ENCODE measurements at places on chromosomes 4 and X.
A peak's percentile ranks its signal among the peaks of the same experiment; 100 is the strongest.

DNA sequence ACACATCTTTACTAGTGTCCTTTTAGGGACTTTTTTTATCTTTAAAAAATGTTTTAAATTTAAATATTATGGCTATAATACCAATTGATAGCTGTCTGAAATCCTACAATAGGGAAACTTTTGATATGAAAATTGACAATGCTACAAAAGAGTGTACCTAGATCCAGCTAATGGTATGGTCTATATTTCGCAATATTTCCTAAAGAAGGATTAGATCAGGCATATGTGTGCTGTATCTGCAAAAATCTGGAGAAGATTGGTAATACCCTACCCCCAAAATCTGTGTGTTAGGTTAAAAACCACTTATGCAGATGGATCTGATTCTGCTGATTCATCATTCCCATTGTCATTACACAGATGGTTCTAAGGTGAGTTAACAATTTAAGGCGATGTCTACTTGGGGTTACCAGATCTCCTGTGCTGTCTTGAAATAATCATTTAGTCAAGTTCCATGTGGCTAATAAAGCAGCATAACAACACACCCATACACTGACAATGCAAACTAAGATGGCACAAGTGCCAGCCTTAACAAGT lies 137.1 kb downstream of the GASK1B start:
- no peak for DNase-seq

DNA sequence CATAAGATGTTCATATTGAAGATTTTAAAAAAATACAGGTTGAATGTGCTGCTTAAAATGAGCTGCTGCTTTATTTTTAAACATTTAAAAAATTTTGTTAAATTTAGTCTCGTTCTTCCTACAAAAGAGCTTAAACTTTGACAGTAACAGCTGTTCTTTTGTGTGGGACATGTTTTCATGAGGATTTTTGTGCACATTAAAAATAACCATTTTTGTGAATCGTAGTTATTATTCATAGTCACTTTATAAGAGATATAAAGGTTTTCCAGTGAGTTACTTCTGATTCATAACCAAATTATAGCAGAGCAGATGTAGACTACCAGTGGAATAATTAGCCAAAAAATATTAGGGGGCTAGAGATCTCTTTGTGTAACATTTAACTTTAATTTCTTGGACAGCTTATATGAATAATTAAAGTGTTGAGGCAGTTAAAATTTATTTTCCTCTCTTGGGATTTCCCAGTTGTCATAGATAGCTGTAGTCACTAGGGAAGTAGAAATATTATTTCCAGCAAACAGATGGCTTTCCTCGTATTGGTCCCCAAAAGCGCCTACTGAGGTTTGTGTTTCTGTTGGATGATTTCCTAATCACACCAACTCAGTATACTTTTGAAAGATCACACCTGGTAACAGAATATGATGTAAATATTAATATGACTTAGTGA lies 24.2 kb downstream of the RBPJ start:
- DNase-seq, result no peak

DNA sequence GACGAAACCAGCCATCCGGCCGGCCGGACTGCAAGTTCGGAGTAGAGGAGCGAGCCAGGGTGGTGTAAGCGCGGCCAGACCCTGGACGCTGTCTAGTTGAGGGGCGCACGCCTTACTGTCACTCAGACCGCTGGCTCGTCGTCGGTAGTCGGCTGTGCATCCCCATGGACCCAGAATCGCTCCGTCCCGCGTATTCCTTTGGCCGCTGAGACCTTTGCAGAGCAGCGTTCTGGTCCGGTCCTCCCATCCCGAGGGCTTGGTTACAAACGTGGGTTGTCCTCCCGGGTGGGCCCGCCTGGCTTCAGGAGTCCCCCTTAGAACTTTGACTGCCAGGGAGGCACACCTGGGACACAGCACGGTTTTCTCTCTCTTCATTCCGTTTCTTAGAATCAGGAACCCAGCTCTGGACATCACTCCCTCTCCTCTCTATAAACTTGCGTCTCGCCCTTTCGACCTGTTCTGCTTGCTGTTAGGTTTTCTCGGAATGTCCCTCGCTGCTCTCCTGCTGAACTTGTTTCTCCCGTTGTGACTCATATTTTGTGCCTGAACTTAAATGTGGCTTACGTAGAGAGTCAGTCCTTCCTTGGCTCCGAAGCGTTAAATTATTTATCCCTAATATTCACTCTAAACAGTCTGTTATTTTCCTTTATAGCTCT lies 672 bp downstream of the PGM2 start:
- DNase-seq, result no peak

- DNase-seq, result no peak
Measured at GRCh38 chr4:10063544-10064300, 42.4 kb upstream of the SLC2A9 start.

DNA sequence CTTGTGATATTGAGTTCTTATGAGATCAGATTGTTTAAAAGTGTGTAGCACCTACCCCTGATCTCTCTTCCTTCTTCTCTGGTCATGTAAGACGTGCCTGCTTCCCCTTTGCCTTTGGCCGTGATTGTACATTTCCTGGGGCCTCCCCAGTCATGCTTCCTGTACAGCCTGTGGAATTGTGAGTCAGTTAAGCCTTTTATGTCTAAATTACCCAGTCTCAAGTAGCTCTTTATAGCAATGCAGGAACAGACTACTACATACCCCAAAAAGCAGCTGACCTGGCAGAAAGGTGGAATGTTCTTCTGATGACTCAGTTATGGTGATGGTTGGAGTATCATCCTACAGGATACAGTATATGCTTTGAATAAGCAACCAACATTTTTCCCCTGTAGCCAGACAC lies 11.4 kb upstream of the MCUB start:
- no peak for DNase-seq

DNA sequence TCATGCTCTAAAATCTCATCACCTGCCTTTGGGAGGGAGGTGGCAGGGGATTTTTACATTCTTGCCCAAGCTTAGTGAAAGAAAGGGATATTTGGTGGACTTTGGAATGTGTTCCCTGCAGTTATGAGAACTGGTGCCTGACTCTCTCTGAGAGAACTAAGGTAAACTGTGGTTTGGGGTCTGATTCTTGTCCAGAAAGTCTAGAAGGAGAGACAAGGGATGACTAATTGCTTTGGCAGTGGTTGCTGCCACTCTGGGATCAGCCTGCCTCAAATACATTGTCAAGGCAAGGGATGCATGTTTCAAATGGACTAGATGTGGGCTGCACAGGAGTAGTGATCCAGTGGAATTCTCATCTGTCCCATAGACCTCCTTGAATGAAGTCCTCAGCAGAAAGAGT lies 115.2 kb downstream of the DDIT4L start:
- no peak for DNase-seq

DNA sequence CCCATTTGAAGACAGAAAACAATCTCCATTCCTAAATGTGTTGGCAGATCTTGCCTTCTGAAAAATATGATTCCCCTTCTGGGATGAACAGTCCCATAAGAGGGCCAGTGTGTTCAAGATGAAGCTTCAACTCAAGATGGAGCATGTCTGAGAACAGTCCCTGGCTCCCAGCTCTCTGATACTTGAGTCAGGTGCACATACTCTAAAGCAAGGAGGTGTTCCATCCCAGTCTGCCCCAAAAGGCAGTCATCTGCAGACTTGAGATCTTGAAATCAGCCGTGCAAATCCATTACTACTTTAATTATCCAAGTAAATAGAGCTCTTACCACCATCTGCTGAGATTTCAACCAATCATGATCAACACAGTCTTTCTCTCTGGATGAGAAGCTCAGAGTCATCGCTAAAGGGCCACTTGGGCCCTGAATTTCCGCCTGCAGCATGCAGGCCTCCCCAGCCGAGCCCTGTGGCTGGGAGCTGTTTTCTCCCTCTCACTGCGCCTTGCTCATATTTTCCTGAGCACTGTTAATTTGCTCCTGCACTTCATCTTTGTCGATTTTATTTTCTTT lies 22.2 kb downstream of the CCDC149 start:
- DNase-seq, result no peak

DNA sequence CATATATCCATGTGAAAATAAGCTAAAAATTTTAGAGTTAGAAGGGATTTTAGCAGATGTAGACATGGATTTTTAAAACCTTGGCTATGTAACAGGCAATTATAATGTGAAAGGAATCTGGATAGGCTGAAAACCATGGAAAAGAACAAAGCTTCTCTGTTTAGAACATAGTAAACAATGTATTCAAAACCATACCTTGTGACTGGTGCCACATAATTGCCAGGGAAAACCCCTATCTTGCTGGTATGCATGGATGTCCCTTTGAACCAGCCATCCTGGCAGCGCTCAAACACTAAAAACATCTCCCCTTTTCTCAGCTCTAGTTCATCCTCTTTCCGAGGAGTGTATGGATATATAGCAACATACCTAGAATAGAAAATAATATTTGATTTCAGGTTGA lies 110.6 kb upstream of the CBR4 start:
- DNase-seq, result no peak

DNA sequence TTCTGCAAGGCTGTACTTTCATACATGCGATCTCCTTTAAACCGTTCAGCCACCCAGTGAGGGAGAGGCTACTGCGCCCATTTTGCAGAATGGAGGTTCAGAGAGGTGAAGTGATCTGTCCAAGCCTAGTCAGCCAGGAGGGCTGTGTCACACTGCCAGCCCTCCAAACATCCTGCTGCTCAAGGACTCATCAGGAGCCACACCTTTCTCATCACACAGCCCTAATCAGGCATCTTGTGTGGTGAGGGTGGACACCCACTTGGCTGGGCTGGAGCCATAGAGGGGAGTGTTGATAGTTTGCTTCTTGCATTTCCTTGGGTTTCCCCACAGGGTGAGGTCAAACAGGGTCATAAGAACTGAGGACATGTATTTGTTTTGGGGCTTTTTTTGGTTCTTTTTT lies 5.4 kb upstream of the CXCR3 start:
- peak; percentile 59 for DNase-seq

DNA sequence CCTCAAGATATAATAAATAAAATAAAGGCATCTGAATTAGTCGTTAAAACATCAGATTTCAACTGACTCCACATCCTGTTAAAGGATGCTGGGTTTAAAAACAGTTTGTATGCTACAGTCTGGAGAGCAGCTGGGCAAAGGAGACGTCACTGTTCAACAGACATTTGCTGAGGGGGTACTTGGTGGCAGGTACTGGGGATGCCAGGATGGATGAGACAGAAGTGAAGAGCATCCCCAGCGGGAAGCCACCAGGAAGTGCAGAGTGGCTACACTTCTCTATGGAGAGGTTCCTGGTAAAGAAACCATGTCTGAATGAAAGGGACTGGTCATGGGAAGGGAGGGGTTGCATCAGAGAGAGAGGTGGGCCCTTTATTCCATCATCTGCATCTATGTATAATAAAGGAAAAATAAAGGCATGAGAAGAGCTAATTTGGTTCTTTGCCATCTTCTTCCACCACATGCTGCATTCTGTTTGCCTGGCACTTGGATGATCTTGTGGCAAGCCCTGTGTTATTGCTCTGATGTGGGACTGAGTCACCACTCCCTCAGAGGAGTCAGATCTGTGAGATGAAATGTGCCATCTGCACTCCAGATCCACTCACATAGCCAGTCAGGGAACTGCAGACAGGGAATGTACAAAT lies 145.0 kb downstream of the SOWAHB start:
- DNase-seq, result no peak

DNA sequence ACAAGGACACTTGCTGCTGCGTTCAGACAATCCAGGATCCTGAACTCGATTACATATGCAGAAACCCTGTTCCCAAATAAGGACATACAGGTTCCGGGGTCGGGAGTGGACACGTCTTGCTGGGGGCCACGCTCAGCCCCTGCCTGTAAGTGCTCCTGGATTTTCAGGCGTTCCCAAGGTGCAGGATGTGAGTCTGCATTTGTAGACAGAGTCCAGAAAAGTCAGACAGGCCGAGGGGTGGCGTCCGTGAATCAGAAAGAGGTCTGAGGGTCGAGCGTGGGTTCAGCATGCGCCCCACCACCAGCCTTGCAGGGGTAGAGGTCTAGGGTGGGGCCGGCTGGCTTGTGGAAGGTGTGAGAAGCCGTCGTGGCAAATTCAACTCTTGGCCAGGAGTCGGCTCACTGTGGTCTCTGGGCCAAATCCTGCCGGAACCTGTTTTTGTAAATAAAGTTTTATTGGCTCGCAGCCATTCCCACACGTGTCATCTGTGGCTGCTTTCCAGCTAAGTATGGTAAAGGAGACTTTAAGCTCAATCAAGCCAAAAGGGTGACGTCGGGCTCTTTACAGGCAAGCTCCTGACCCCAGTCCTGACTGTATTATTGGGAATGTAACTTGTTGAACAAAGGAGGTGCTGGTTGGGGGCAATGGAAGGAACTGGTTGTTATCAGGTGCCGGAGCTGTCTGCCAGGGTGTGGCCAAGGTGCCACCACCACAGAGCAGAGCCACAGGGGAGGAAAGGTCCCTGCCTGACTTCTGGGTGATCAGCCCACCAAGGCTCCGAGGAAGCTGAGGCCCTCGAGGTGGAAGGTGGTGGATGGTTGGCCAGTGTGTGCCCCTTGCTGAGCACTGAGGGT lies 7.4 kb downstream of the DOK7 start:
- DNase-seq, result no peak

GRCh38 chr4:39353478-39354253 lies 12.5 kb downstream of the RFC1 start:
- DNase-seq, result no peak

DNA sequence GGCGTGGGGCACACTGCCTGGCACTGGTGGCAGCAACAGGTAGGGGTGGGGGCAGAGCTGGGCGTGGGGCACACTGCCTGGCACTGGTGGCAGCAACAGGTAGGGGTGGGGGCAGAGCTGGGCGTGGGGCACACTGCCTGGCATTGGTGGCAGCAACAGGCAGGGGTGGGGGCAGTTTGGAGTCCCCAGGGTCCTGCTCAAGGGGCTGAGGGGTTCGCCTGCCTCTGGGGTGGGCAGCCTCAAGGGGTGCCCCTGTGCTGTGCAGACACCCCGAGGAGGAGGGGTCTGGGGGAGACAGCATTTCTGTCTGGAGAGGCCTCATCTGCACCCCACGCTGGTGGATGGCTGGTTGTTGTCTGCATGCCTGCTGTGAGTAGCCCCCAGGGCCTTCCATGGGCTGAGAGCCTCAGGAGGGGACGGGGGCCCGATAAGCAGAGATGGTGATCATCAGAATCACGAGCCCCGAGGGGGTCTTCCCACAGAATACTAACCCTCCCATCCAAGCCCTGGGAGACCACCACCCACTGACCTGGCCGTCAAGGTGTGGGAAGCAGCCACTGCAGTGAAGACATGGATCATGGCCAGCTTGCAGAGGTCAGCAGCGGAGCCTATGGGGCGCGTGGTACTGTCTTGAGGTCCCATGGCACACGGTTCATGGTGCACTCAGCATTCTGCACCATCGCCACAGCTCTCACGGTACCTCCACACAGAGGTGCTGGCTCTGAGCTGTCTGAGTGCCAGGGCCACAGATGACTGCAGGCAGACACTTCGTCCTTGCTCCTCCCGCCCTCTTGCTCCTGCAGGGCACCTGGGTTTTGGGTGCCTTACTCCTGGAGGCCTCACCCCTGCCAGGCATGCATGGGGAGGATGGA lies 21.5 kb downstream of the NAT8L start:
- peak; percentile 87 for DNase-seq

GRCh38 chr4:8545439-8545765 lies 34.8 kb upstream of the GPR78 start:
- DNase-seq, result peak; percentile 71

Data from mesenteric fat pad (tissue), 1 donor.